ENCODE measurements at places on chromosomes 5 and 9.

- DNase-seq: no peak
Measured at GRCh38 chr9:84670138-84671041, 861 bp downstream of the NTRK2 start.

DNA sequence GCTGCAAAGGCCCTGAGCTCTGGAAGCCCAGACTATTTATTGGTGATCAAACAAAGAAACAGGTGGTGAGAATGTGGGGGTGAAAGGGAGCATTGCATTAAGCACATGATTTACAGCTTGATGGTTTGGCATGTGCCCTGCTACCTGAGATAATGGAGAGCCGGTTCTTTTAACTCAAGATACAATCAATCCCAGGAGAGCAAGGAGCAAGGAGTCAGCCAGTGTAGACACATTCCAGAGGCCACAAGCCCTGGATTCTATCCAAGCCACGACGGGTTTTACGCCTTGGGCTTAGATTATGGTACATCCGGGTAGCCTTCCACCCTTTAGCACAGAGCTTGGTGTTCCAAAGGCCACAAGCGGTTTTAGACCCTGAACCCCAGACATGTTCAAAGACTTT is 292.2 kb downstream of the CYLC2 start:
- no peak for DNase-seq

- DNase-seq: no peak
Measured at GRCh38 chr5:172758077-172758833, 12.7 kb downstream of the DUSP1 start.

DNA sequence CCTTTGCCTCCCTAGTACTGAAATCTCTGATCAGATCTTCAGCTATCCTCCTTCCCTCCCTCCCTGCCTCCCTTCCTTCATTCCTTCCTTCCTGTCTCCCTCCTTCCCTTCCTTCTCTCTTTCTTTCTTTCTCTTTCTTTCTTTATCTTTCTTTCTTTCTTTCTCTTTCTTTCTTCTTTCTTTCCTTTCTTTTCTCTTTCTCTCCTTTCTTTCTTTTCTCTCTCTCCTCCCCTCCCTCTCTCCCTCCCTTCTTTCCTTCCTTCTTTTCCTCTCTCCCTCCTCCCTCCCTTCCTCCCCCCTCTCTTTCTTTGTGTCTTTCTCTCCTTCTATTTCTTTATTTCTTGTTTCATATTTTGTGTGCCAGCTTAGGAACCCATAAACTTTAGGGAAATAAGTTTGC is 23.9 kb upstream of the ANKRD55 start:
- DNase-seq: no peak

- DNase-seq: no peak
Measured at GRCh38 chr5:75964008-75964407, 119.2 kb upstream of the SV2C start.

- no peak for DNase-seq
Measured at GRCh38 chr5:170362656-170363055, 26.5 kb downstream of the KCNMB1 start.

DNA sequence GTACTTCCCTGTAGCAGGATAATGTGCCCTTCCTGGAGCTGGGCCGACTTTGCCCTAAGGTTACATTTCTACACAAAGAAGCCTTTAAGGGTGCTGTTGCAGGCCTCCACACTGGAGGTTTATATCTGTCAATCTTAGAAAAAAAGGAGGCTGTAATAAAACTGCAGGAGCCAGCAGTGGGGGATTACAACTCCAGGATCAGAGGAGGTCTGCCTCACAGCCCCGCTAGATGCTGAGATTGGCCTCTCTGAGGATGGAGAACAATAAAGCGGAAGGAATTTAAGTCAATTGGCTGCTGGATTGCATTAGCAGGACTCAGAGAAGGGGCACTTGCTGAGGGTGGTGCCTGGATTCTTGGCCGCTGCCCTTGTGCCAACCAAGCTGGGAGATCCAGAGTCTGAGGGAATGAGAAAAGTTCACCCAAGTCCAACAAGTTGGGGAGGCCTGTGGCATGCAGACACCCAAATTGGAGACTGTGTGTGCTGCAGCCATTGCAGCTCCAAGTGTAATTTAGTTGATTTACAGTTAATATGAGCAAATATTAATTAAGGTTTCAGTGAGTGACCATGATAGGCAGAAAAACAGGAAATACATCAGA is 99.0 kb upstream of the SSBP2 start:
- no peak for DNase-seq

- DNase-seq: no peak
Measured at GRCh38 chr5:106634375-106634774, 1036.4 kb downstream of the EFNA5 start.

GRCh38 chr5:14581891-14582796 is 552 bp downstream of the OTULINL start:
- DNase-seq: peak; percentile 74

GRCh38 chr5:147290261-147290660 is 55.4 kb downstream of the STK32A start:
- no peak for DNase-seq

- no peak for DNase-seq
Measured at GRCh38 chr9:115939065-115939765, 214.4 kb upstream of the PAPPA start.

DNA sequence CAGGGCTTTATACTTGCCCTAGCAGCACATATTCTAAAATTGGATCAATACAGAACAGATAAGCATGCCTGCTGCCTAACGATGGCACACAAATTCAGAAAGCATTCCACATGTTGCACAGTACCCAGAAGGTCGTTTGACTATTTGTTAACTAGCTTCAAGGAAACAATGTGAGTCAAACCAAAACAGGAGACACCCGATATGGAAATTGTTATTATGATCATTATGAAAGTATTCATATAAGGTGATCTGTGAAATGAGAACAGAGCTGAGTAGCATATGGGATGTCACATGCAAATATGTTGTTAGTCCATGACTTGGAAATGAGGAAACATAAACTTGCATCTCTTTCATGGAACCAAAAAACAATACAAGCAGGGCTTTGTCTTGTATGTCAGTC is 56.3 kb upstream of the BICD2 start:
- no peak for DNase-seq

DNA sequence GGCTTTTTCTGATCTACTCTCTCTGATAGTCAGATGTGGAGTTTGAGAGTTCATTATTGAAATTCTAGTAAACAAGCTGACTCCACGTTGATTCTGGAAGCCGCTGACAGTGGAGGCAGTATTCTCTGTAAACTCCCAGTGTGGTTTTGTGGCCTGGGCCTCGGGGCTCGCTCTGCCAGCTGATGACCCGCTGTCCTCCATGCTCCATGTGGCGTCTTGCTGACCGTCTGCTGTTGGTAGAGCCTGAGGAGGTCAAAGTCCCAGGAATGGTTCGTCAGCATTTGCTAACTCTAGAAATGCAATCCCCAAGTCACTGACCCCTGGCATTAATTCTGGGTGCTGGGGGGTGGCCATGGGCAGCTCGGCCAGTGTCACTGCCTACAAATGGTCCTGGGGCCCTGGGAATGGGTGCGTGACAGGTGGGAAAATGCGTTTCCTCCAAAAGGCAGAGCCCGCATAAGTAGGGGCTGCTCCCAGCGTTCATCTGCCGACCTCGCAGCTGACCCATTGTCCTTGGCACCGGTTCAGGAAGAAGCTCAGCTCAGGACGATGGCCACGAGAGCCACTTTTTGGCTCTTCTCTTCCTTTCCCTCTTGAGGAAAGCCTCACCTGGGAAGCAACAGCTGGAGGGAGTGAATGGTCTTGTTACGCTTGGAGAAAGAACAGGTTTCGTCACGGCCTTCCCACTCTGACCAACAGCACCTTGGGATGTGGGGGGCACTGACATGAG is 55.1 kb downstream of the MRPL36 start:
- DNase-seq: no peak

GRCh38 chr5:66633754-66634153 is 37.6 kb downstream of the MAST4 start:
- no peak for DNase-seq

- DNase-seq: no peak
Measured at GRCh38 chr5:170342153-170342725, 44.7 kb upstream of the LCP2 start.

GRCh38 chr5:174735498-174736330 is 11.3 kb downstream of the MSX2 start:
- no peak for DNase-seq

- no peak for DNase-seq
Measured at GRCh38 chr5:36502608-36503007, 103.8 kb upstream of the SLC1A3 start.

GRCh38 chr5:124669300-124669648 is 77.2 kb downstream of the ZNF608 start:
- no peak for DNase-seq

GRCh38 chr5:115558388-115558956 is 13.9 kb upstream of the FEM1C start:
- DNase-seq: no peak

GRCh38 chr5:59542851-59543820 is 350.4 kb downstream of the PDE4D start:
- DNase-seq: no peak

GRCh38 chr9:134494273-134494815 is 147.3 kb upstream of the COL5A1 start:
- DNase-seq: no peak

DNA sequence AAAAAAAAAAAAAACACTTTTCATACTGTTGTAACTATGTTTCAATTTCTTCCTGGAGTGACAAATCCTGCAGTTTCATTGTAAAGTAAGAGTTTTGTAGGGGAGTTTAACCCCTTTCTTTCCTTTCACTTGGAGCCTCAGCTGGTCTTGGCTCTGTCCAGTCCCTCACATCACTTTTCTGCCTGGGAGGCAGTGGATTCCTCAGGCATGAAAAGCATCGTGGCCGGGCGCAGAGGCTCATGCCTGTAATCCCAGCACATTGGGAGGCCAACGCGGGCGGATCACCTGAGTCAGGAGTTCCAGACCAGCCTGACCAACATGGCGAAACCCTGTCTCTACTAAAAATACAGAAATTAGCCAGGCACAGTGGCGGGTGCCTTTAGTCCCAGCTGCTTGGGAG is 45.6 kb upstream of the MYO10 start:
- DNase-seq: no peak

Data from stimulated activated CD4-positive, alpha-beta T cell treated with anti-CD3 and anti-CD28 coated beads, Interleukin-12 subunit alpha, Interleukin-12 subunit beta, amount 100 ng/mL, for 4 hours (primary cell).